OCI-M1 (cell line): ENCODE measurements at places on chromosomes 12 and 14.
A peak's percentile ranks its signal among the peaks of the same experiment; 100 is the strongest.

DNA sequence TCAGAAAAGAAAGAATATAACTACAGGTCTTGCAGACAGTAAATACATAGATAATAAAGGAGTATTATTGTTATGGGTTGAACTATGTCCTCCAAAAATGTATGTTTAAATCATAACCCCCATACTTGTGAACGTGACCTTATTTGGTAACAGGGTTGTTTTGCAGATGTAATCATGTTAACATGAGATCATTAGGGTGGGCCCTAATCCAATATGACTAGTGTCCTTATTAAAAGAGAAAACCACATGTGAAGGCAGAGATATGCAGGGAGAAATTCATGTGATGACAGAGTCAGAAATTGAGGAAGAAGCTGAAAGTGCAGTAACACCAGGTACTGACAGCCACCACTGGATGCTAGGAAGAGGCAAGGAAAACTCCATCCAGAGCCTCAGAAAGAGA is 29.0 kb downstream of the MAGOHB start:
- peak; percentile 26 for DNase-seq

- no peak for DNase-seq
These were observed 437.4 kb downstream of the RMST start for GRCh38 chr12:97899956-97900355.

- no peak for DNase-seq
These were observed 105.2 kb downstream of the BBS10 start for GRCh38 chr12:76242813-76243550.

DNA sequence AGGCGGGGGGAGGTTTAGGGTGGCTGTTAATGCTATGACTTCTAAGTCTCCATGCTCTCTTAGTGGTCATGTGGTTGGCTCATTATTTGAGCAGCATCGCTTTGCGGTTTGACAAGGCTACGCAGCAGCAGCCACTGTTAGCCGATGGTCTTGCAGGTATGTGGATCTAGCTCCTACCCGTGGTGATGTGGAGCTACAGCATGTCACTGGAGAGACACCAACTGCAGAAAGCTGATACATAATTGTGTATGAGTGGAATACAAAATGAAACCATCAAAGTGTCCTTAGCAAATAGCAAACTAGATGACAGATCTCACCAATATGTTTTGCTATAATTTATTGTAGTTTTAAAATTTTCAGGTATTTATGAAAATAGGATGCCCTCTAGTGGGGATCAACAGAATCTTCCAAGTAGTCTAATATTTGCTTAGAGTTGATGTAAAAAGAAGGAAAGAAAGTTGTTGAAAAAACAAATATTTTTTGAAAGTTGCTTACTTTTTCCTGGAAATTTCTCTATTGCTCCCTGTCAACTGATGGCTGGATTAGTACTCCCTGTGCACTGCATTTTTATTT is 94.9 kb downstream of the NAV3 start:
- peak; percentile 93 for DNase-seq

DNA sequence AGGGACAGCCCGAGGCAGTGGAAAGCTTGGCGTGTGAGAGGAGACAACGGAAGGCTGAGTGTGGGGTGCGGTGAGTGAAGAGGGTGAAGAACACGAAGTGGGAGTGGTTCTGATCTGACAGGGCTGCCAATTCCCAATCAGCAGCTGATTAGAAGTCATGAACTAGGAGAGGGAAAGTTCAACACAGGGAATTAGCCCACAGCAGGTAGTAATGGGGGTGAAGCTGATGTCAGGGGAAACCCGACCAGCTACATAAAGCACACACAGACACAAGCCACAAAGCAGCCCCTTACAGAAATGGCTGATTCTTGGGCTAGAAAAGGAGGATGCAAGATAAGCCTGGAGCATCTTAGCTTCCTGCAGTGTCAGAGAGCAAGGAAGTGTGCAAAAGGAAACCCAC is 47.5 kb upstream of the TCL1A start:
- DNase-seq: no peak

GRCh38 chr12:116392061-116392460 is 114.6 kb upstream of the MED13L start:
- no peak for DNase-seq

GRCh38 chr14:62081012-62081612 is 318.9 kb downstream of the SNAPC1 start:
- DNase-seq: no peak

- DNase-seq: no peak
These were observed 385.8 kb downstream of the MED13L start for GRCh38 chr12:115891556-115892164.

DNA sequence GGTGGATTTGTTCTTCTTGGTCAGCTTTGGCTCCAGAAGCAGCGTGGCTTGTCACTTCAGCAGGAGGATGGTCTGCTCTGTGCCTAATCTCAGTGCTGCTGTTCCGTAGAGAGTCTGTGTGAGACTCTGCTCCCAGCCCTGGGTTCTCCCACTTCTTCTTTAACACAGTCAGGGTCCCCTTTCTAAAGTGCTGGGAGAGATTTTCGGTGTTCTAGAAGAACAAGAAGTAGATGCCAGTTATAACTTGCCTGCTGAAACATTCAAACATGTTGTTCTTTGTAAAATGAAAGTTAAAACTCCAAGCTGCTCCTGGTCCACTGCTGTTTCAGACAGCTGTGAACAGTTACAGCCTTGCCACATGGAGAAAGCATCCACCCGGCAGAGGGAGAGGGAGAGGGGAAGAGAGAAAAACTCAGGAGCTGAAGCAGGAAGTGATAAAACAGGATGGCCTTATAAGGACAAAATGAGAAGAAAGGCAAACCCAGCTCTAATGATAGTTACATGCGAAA is 55.2 kb upstream of the CERS5 start:
- peak; percentile 81 for DNase-seq

- no peak for DNase-seq
These were observed 129.6 kb upstream of the CDKN3 start for GRCh38 chr14:54267172-54267571.

DNA sequence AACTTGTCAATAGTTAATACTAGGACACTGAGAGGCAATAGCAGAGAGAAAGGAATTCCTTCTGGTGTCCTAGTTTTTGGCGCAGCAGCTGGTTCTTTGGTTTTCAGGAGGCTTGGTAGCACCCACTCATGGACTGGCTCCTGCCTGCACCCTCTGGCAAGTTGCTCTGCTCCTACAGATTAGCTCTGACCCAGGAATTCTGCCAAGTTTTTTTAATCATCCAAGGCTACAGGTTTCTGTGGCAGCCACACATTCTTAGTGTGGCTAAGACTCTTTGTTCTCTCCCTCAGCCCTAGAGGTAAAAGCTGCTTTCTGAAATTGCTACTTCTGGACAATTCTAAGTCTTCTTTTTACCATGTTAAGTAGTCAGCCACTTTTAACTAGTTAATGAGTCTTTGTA is 72.0 kb upstream of the FKBP4 start:
- DNase-seq: no peak

DNA sequence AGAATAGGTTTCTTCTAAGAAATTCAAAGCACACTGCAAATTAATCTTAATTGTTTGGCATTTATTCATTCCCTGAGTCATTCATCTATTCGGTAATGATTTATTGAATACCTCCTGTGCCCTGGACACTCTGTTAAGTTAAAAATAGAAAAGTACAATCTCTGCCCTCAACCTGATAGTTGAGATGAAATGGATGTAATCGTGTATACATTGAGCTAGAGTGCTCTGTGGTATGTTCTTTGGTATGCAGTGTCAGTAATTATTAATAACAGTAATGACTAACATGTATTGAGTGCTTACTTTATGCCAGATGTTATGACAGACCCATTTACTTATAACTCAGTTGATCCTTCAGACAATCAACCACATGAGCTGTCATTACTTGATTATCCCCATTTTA is 47.6 kb downstream of the UTP20 start:
- DNase-seq: no peak

GRCh38 chr14:75499084-75499875 is 23.0 kb upstream of the BATF start:
- no peak for DNase-seq

GRCh38 chr14:59175404-59175803 is 13.1 kb upstream of the DAAM1 start:
- no peak for DNase-seq

DNA sequence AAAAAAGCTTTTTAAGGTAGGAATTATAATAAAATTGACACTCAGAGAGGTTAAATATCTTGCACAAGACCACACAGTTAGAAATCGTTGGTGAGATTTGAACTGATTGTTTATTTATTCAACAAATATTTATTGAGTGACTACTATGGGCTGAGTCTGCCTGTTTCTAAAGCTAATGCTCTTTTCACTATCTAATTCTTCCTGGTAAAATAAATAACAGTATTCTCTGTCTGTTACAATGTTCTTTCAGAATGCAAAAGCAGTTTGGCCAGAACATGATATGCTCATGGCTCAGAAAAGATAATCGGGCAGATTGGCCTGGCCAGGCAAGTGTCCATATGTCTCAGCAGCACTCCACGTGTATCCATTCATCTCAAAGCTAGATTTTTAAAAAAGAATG is 82.0 kb downstream of the BTG1 start:
- DNase-seq: no peak

DNA sequence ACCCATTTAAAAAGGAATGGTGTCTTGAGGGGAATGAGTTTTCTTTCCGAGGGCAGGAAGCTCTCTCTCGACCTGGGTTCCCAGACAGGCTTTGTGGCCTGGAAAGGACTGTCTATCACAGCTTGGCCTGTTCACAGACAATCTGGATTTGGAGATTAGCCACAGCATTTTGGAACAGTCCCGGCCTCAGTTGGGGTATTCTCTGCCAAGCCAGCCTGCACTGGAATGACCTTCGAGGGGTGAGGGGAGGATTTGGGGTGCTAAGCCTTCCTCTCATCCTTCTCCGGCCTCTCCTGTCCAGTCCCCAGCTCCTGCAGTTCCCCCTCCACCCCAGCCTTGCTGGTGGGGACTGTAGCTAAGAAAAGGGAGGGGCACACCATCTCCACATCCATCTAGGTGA is 13.0 kb downstream of the TBX5 start:
- DNase-seq: no peak

DNA sequence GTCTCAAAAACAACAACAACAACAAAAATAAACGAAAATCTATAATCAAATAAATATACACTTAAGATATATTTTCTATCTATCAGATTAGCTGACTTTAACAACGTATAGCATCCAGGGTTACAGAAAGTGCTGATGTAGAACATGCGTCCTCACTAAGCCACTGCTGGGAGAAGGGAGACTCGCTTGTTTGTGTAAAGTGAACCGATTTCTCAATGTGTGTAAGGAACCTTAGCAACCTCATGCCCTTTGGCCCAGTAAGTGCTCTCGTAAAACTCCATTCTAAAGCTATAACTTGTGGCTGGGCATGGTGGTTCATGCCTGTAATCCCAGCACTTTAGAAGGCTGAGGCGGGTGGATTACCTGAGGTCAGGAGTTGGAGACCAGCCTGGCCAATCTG is 23.8 kb downstream of the NFKBIA start:
- no peak for DNase-seq

DNA sequence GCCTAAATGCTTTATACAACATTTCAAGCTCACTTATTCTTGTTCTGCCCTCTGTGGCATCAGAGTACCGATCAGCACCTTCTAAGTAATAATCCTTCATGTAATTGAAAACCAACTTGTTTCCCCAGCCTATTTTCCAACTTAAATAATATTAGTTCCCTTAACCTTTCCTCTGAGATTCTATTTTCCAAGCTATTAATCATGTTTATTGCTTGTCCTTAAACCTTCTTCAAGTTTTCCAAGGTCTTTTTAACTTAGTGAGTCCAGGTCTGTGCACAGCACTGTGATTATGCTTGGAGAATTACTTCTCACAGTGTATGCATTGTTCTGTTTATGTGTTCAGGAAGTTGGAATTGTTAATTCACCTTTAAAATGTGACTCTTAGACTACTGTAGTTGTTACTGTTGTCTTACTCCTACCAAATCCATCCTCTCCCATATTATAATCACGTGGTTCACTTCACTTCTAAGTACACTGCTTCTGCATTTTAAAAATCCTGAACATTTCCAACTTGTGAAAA is 1039.3 kb upstream of the FOXG1 start:
- no peak for DNase-seq

DNA sequence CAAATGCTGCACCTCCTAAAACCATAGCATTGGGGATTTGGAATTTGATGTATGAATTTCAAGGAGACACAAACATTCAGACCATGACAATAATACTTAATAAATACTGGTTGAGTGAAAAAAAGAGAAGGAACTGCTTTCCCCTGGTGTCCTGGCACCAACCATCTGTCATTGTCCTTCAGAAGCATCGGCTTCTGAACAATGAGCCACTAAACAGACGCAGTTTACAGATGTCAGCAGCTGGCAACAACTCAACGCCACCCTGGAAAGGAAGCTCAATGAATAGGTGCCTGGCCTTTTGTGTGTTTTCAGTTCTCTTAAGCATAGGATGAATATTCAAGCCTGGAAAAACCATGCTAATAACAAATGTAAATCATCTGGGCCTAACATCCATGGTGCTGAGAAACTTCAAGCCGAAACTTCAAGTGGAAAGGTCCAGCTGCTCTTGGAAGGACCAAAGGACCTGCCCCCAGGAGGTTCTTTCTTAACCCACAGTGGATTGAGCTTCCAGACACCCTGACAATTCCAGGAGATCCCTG is 101.3 kb downstream of the WIF1 start:
- DNase-seq: no peak

DNA sequence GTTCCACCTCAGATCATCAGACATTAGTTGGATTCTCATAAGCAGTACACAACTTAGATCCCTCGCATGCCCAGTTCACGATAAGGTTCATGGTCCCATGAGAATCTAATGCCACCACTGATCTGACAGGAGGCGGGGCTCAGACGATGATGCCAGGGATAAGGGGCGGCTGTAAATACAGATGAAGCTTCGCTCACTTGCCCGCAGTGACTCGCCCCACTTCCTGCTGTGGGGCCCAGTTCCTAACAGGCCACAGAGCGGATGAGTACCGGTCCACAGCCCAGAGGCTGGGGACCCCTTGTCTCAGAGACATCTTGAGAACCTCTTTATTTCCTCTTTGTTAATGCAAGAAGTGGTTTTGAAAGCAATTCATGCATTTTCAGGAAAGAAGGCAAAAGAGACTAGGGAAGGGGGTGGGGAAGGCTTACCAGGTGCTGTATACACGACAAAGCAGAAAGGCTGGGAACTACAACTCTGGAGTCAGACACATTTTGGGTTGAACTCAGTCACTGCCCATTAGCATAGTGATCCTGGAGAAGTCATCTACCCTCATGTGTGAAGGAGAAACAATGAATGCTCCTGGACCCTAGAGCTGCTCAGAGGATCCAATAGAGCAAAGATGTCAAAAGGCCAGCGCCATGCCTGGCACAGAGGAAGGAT is 68.7 kb downstream of the EID3 start:
- no peak for DNase-seq

DNA sequence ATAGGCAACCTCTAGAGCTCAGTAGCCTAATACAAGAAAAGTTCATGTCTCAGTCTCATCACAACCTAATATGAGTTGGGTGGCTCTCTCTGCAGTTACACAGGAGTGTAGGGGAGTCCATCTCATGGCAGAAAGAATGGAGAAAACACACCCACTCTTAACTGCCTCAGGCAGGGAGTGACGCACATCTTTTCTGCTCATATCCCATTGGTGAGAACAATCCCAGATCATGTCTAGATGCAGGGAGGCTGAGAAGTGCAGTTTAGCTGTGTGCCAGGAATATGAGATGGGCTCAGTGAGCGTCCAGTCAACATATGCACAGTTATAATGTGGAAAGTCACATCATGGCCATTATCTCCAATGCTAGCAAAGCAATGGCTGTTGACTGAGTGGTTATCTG is 59.3 kb upstream of the KCNA5 start:
- no peak for DNase-seq
